ENCODE measurements at places on chromosomes 12 and 14. TPM values are rescaled to one million over a fixed set of nuclear protein-coding genes. Genes with fewer than 3 reads are reported as not detected.

- no peaks in the 10 kb centered on the region for H3K36me3 ChIP-seq
- no peak for DNase-seq
- no peaks in the 10 kb centered on the region for H3K4me1 ChIP-seq
Observed at GRCh38 chr12:110965574-110965973, 45.2 kb upstream of the MYL2 start.

DNA sequence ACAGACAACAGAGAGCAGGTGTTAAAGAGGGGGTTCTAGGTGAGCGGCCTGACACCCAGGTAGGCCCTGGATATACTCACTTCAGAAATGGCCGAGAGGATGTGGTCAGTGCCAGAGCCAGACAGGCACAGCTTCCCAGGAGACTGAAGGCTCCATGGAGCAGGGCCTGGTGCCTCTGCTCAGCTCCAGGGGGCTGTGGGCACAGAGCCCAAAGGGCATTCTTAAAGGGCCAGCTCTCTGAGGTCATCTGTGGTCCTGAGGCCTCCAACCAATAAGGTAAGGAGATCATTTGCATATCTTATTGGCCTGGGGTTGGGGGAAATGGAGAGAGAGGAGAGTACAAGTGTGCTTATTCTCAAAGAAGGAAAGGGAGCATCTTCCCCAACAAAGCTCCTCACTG, 9.7 kb upstream of the PCK2 start:
- peaks cover 20% of the 10 kb centered on the region for H3K4me1 ChIP-seq
- DNase-seq = no peak
- H3K27me3 ChIP-seq = no peaks in the 10 kb centered on the region
- H3K36me3 ChIP-seq = no peaks in the 10 kb centered on the region
- no peak overlapping the region for H3K27ac ChIP-seq
- H3K4me3 ChIP-seq = no peak overlapping the region

GRCh38 chr14:30193101-30193500, 265.5 kb upstream of the PRKD1 start:
- no peaks in the 10 kb centered on the region for H3K27me3 ChIP-seq
- no peak overlapping the region for H3K27ac ChIP-seq
- no peak overlapping the region for H3K4me3 ChIP-seq
- H3K36me3 ChIP-seq = no peaks in the 10 kb centered on the region
- H3K4me1 ChIP-seq = no peaks in the 10 kb centered on the region

The LRR1 gene
- total RNA-seq = 15.1 TPM

DNA sequence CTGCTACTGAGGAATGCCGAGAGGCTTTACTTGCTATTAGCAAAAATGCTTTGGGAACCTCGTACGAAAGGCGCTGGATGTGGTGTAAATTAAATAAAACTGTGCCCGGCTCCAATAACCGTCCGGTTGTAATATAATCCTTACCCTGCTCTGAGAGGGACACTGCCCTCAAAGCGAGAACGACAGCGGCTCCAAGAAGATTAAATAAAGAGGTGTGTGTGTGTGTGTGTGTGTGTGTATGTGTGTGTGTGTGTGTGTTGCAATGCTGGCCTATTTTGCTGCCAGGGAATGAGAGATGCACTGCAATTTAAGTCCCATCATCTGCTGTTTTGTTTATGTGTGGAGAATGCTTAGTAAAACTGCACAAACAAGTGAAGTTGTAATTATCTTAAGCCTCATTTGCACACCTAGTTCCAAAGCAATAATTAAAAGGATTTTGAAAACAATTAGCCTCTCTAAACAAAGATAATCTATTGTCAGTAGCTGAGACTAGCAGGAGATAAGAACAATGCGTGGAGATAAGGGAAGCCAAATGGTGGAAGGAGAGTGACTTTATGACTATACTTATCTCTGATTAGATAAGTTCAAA, 1.2 kb upstream of the SIX1 start:
- H3K36me3 ChIP-seq = peaks cover 8% of the 10 kb centered on the region
- peaks cover 79% of the 10 kb centered on the region for H3K27me3 ChIP-seq
- H3K4me3 ChIP-seq = peak overlapping the region; percentile 60
- H3K4me1 ChIP-seq = peaks cover 34% of the 10 kb centered on the region
- DNase-seq = no peak

The CLEC2A gene
- total RNA-seq = not detected

- no peaks in the 10 kb centered on the region for H3K27me3 ChIP-seq
- no peaks in the 10 kb centered on the region for H3K36me3 ChIP-seq
- H3K27ac ChIP-seq = no peak overlapping the region
- no peaks in the 10 kb centered on the region for H3K4me1 ChIP-seq
- DNase-seq = no peak
Observed at GRCh38 chr14:26966908-26967307, 369.1 kb upstream of the NOVA1 start.

DNA sequence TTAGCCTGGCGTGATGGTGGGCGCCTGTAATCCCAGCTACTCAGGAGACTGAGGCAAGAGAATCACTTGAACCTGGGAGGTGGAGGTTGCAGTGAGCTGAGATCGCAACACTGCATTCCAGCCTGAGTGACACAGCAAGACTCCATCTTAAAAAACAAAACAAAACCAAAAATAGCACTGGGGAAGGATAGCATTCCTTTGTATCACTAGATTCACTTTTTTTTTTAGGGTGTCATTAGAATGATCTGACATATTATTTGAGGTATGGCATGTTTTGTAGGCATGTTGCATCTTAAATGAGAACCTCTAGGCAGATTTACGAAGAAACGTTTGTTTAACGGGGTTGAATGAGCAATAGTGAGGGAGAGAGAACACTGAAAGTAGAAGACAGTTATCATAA, 16.8 kb upstream of the FAR2 start:
- peaks cover 4% of the 10 kb centered on the region for H3K27me3 ChIP-seq
- no peak for DNase-seq
- no peaks in the 10 kb centered on the region for H3K4me1 ChIP-seq
- no peak overlapping the region for H3K4me3 ChIP-seq
- no peak overlapping the region for H3K27ac ChIP-seq
- H3K36me3 ChIP-seq = no peaks in the 10 kb centered on the region

DNA sequence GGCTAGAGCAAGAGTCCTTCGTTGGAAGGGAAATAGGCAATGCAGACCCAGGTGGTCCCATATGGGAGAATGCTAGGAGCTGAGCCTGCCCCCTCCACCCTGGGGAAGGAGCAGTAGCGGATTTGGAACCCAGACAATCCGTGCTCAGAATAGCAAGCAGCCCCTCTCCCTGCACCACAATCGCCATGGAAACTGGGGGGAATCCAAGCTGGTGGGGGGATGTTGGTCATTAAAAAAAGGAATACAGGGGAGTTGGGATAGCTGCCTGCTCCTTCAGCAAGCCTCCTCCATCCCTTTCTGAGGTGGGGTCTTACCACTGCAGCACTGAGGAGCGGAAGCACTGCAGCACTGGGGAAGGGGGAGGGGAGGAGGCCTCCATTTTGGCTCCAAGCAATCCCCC, 2.9 kb downstream of the RND1 start:
- no peaks in the 10 kb centered on the region for H3K27me3 ChIP-seq
- DNase-seq = no peak
- H3K4me3 ChIP-seq = no peak overlapping the region

GRCh38 chr14:32571995-32572866, 243.1 kb downstream of the AKAP6 start:
- H3K27ac ChIP-seq = no peak overlapping the region
- H3K27me3 ChIP-seq = peaks cover 5% of the 10 kb centered on the region
- H3K4me1 ChIP-seq = no peaks in the 10 kb centered on the region

GRCh38 chr14:69012256-69012953, 33.3 kb upstream of the ACTN1 start:
- H3K27me3 ChIP-seq = no peaks in the 10 kb centered on the region
- DNase-seq = no peak
- no peaks in the 10 kb centered on the region for H3K4me1 ChIP-seq
- no peak overlapping the region for H3K27ac ChIP-seq
- H3K36me3 ChIP-seq = no peaks in the 10 kb centered on the region
- H3K4me3 ChIP-seq = no peak overlapping the region

The TCL1B gene
- total RNA-seq = 1.2 TPM

The TEX52 gene
- not detected for total RNA-seq

The GNB3 gene
- total RNA-seq = 0.51 TPM

DNA sequence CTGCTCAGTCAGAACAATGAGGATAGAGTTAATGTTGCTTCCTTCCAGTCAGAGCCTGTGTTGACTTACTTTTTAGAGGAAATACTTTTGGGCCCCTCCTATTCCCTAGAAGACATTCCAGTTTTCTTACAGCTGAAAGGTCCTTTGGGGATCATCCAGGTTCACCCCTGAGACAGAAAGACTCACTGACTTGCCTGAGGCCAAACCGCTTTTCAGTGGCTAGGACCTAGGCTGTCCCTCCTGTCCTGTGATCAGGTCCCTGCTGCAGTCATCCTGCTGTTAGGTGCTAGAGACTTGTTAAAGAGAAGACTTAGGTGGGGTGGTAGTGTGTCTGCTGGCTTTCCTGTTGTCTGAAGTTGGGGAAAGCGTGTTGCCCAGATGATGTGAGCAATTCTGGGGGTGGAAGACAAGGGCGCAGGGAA, 39.6 kb downstream of the SUSD6 start:
- H3K4me1 ChIP-seq = peaks cover 94% of the 10 kb centered on the region
- H3K27me3 ChIP-seq = no peaks in the 10 kb centered on the region
- peaks cover 13% of the 10 kb centered on the region for H3K36me3 ChIP-seq
- peak overlapping the region; percentile 81 for H3K27ac ChIP-seq
- peak overlapping the region; percentile 17 for H3K4me3 ChIP-seq

- H3K4me3 ChIP-seq = no peak overlapping the region
- H3K36me3 ChIP-seq = no peaks in the 10 kb centered on the region
- no peak for DNase-seq
- H3K27ac ChIP-seq = no peak overlapping the region
- peaks cover 2% of the 10 kb centered on the region for H3K27me3 ChIP-seq
Observed at GRCh38 chr12:114588061-114588460, 95.9 kb downstream of the TBX3 start.

DNA sequence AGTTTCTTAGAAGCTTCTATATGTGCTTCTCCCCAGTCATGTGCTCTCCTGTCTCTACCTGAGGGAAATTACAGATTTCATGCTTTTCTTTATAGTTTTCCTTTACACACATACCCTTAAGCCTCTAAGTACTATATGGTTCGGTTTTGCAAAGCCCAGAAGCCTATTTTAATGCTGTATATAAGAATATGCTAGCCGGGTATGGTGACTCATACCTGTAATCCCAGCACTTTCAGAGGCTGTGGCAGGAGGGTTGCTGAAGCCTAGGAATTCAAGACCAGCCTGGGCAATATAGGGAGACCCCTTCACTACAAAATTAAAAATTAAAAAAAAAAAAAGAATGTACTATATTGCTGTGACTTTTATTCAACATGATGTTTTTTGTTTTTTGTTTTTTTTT, 15.4 kb downstream of the DGLUCY start:
- no peaks in the 10 kb centered on the region for H3K27me3 ChIP-seq
- H3K36me3 ChIP-seq = peaks cover 65% of the 10 kb centered on the region
- H3K4me1 ChIP-seq = peaks cover 22% of the 10 kb centered on the region
- peak overlapping the region; percentile 38 for H3K27ac ChIP-seq
- no peak overlapping the region for H3K4me3 ChIP-seq

GRCh38 chr14:68584786-68585185, 208.1 kb downstream of the ZFP36L1 start:
- H3K27me3 ChIP-seq = no peaks in the 10 kb centered on the region
- H3K27ac ChIP-seq = no peak overlapping the region
- no peak for DNase-seq
- no peaks in the 10 kb centered on the region for H3K36me3 ChIP-seq
- H3K4me3 ChIP-seq = no peak overlapping the region

DNA sequence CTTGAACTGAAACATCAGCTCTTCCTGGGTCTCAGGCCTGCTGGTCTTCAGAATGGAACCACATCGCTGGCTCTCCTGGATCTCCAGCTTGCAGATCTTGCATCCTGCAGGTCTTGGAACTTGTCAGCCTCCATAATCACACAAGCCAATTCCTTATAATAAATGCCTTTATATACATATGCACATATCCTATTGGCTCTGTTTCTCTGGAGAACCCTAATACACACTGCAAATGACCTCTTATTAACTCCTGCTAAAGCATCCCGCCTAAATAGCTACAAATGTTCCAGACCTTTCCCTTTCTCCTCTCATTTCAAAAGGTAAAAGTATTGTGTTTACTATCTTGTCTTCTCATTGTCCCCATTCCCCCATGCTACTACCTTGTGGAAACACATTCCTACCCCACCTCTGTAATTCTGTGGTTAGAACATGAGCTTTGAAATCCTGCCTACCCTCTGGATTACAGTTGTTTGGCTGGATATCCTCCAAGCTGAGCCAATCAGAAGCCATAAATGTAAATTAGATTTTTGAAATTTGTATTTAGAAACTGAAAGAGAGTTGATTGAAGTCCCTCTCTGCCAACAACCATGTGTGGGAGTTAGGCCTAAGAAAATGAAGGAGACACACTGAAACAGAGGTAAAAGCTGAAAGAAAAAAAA, 58.1 kb downstream of the ANKS1B start:
- H3K27me3 ChIP-seq = no peaks in the 10 kb centered on the region
- no peak for DNase-seq
- H3K4me3 ChIP-seq = no peak overlapping the region
- no peaks in the 10 kb centered on the region for H3K36me3 ChIP-seq
- H3K27ac ChIP-seq = no peak overlapping the region

DNA sequence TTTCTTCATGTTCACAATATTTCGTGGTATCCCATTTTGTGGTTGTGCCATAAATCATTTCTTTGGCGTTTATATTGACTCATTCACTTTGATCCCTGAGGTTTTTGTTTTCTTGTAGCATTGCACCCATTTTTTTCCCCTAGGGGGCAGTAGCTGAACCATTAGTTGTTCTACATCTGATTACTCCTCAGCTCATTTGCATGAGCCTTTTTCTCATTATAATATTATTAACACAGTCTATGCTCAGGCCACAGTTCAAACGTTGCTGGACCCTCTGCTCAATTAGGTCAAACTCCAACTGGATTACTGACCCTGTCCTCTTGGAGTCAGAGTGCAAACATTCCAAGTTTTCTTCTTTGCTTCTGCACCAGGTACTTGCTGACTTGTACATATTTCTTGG, 475.4 kb upstream of the SEL1L start:
- no peaks in the 10 kb centered on the region for H3K4me1 ChIP-seq
- DNase-seq = no peak
- no peak overlapping the region for H3K27ac ChIP-seq
- no peaks in the 10 kb centered on the region for H3K36me3 ChIP-seq
- H3K27me3 ChIP-seq = no peaks in the 10 kb centered on the region
- no peak overlapping the region for H3K4me3 ChIP-seq

- H3K4me3 ChIP-seq = no peak overlapping the region
- DNase-seq = no peak
- peaks cover 25% of the 10 kb centered on the region for H3K4me1 ChIP-seq
- no peaks in the 10 kb centered on the region for H3K27me3 ChIP-seq
- H3K27ac ChIP-seq = peak overlapping the region; percentile 53
Observed at GRCh38 chr12:910416-910815, 39.1 kb downstream of the RAD52 start.

The KRT2 gene
- total RNA-seq = not detected

The B4GALNT3 gene
- total RNA-seq = 0.17 TPM

GRCh38 chr14:74860899-74861733, 14.8 kb downstream of the PROX2 start:
- no peaks in the 10 kb centered on the region for H3K27me3 ChIP-seq
- H3K27ac ChIP-seq = no peak overlapping the region
- H3K4me1 ChIP-seq = peaks cover 6% of the 10 kb centered on the region
- H3K36me3 ChIP-seq = peaks cover 3% of the 10 kb centered on the region
- DNase-seq = peak; percentile 82
- H3K4me3 ChIP-seq = no peak overlapping the region

GRCh38 chr12:106897082-106897481, 58.6 kb upstream of the TMEM263 start:
- no peak overlapping the region for H3K27ac ChIP-seq
- peaks cover 69% of the 10 kb centered on the region for H3K27me3 ChIP-seq
- no peak overlapping the region for H3K4me3 ChIP-seq
- no peaks in the 10 kb centered on the region for H3K4me1 ChIP-seq
- H3K36me3 ChIP-seq = no peaks in the 10 kb centered on the region
